ENCODE measurements at places on chromosomes 16 and 17.
A peak's percentile ranks its signal among the peaks of the same experiment; 100 is the strongest.

DNA sequence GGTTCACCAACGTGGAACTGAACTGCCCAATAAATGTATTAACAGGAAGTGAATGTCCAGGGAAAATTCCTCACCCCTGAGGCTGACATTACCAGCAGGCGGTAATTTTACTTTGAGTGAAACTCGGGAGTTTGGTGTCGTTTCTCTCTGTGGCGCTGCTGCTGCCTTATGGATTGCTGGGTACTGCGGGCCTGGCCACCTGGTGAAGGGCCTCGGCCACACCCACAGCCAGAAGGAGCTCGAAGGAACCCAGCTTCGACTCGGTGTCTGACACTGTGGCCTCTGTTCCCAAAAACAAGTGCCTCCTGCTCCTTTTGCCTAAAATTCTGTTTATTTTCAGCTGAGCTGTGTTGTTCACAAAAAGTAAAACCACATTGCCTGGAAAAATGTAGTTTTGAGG is 115.0 kb downstream of the BANP start:
- DNase-seq: no peak

DNA sequence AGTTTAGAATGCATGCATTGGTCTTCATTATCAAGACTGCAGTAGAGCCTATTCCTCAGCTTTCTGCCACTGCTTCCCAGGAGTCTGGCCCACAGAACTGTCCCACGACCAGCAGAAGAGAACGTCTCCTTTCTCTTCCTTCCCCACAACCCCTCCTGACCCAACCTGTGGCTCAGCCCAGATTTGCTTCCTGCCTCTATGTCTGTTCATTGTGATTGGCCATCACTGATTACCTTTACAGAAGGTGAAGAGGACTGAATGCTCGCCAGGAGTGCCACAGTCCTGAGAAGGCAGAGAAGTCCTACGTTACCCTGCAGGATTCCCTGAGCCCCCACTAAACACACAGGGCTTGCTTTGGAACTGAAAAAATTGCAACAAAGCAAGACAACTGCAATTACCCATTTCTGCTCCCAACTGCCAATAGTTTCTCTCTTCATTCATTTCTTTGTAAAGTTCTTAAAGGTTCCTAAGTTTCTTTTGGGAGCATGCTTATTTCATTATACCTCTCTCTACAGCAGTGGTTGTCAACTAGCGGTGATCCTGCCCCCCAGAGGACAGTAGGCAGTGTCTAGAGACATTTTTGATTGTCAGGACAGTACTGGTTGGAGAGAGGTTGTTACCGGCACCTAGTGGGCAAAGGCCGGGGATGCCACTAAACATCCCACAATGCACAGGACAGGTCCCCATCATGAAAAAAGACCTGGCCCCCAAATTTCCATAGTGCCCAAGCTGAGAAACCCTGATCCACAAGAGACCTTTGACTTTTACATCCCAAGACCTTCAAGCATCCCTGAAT is 4.5 kb upstream of the NAT9 start:
- DNase-seq: no peak

DNA sequence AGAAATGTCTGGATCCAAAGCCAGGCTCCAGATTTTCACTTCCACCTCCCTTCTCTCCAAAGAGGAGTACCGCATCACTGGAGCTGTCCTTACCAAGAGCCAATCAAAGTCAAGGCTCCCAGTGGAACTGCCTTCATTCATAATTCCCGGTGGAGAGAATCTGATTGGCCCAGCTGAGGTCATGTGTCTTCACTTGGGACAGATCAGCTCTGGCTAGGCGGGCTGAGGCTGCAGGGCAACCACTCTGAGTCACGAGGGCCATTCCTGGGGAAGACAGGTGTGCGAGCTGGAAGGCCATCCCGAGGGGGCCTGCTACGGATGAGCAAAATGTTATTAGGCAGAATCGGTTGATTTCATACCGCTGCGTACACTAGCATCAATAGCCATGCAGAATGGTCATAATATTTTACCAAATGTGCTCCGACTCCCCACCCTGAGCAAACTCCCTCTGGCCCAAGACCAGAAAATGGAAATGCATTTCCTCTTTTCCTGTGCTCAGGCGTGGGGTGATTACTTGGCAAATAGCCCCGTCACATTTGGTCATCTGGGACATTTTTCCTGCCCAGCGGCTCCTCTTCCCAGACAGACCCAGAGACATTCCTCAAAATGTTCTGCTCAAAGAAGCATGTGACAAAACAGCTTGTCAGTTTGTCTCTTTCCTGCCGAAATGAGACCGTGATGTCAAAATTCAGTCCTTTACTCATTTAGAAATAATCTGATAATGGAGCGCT is 111.1 kb downstream of the AIPL1 start:
- DNase-seq: no peak

DNA sequence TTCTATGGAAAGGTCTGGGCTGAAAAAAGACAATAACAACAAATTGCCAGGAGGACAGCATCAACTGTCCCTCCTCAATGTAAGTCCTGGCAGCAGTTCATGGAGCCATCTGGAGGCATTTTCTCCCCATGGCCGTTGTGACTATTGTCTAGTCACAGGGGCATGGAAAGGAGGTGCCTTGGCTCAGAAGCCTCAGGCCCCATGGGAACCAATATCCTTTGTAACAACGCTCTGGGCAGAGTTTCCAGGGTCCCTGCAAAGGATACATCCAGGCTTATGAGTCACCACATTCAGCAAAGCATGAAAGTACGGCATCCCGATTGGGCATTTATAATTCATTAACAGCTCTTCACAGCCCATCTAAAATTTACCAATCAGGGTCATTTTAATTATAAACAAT is 85.2 kb downstream of the GLG1 start:
- no peak for DNase-seq

DNA sequence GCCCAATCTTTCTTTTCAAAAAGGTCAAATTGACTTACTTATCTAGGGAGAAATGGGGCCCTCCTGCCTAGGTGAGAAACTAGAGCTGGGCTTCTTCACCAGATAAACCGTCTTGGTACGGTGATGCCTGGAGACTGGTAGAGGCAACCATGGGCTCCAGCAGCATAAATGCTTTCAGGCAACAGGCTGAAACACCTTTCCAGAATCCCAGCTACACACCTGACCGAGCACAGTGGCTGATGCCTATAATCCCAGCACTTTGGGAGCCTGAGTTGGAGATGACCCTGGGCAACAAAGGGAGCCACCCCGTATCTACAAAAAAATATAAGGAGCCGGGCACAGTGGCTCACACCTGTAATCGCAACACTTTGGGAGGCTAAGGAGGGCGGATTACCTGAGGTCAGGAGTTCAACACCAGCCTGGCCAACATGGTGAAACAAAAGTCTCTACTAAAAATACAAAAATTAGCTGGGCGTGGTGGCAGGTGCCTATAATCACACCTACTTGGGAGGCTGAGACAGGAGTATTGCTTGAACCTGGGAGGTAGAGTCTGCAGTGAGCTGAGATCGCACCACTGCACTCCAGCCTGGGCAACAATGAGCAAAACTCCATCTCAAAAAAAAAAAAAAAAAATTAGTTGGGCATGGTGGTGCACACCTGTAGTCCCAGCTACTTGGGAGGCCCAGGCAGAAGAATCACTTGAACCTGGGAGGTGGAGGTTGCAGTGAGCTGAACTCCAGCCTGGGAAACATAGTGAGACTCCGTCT is 8.0 kb downstream of the TRAF4 start:
- no peak for DNase-seq

DNA sequence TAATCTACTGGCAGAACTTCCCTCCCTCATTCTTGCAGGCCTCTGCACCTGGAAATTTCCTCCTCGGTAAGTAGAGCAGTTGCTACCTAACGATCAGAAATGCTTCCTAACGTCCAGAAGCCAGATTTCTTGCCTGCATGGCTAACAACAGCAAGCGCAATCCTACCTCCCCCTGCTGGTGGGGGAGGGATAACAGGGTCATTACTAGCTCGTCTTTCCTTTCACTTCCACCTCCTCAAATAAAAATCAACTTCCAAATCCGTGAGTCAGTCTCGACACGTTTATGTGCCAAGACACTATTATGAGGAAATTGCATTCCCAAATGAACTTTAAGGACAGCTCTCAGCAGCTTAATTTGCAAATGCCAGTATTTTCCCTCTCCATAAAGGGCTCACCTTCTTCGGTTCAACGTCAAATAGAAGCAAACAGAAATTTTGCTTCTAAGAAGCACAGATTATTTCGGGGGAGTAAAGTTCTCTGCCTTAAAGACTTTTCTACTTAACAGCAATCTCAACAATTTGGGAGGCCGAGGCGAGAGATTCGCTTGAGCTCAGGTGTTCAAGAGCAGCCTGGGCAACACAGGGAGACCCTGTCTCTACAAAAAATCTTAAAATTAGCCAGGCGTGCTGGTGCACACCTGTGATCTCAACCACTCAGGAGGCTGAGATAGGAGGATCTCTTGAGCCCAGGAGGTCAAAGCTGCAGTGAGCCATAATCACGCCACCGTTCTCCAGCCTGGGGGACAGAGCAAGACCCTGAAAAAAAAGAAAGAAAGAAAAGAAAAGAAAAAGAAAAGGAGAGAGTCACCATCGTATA is 188.6 kb upstream of the PSMD7 start:
- DNase-seq: peak; percentile 21

DNA sequence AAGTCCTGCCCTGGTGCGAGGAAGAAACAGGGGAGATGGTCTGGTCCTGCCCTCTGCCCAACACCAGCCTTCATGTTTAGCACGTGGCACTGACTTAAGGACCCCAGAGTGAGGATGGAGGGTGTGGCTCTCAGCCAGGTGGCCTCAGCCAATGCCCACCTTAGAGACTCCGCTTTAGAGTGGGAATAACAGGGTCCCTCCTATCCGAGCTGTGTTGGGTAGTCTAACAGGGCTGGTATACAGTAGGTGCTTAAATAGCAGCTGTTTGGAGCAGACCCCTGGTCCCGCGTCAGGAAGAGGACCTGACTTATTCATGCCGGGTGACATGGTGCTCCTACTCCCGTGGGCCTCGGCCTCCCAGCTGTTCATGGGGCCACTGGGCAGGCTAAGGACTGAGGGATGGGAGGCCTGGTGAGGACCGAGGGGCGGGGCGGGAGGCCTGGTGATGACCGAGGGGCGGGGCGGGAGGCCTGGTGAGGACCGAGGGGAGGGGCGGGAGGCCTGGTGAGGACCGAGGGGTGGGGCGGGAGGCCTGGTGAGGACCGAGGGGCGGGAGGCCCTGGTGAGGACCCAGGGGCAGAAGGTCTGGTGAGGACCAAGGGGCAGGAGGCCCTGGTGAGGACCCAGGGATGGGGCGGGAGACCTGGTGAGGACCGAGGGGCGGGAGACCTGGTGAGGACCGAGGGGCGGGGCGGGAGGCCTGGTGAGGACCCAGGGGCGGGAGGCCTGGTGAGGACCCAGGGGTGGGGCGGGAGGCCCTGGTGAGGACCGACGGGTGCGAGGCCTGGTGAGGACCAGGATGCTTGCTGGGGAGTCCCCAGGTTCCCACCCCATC is 7.6 kb downstream of the ZFPM1 start:
- DNase-seq: no peak

GRCh38 chr16:20285993-20286499 is 41.3 kb downstream of the GP2 start:
- DNase-seq: no peak

DNA sequence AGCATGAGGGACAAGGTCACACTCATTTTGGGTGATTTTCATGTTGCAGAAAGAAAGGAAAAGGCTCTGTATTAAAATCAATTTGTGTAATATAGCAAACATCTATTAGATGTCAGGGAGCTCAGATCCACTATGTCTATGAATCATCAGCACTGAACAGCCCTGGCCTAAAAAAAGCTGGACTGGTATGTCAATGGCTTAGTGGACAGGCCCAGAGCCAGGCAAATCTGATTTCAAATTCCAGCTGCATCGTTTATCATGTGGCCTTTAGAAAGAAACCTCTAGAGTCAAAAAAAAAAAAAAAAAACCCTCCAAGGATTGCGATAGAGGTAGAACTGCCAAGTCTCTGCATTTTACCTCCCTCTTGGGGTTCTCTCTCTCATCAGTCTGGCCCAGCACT is 5.4 kb downstream of the GAS7 start:
- no peak for DNase-seq

GRCh38 chr17:6454495-6455320 is 10.5 kb downstream of the PIMREG start:
- DNase-seq: no peak

DNA sequence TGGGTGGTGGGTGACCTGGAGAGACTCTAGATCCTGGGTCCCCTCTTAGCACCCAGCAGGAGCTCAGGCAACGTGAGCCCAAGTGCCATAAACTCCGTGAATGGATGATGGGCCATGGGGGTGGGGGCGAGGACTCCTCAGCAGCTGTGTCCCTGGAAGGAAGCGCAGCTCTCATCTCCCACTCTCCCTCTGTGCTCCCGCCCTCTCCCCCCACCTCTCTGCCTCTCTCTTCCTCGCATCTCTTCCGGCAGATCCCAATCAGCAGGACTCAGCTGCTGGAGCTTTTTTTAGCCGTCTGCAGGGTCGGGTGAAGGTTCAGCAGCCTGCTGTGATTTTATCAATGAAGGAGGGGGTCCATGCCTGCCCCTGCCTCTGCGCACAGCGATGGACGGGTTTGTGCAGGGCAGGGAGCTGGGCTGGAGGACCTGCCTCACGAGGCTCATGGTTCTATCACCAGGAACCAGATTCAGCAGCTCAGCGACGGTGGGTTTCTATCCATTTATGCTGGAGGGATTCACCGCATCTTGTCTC is 8.3 kb downstream of the CCR7 start:
- DNase-seq: peak; percentile 1

- DNase-seq: peak; percentile 41
These were observed 786 bp upstream of the CACNA1G start for GRCh38 chr17:50559674-50560184.
